ENCODE measurements at places on chromosomes 7 and 10. TPM values are rescaled to one million over a fixed set of nuclear protein-coding genes. Genes with fewer than 3 reads are reported as not detected.

The GRM3 gene
- not detected for total RNA-seq

The EPO gene
- total RNA-seq, result not detected

The ITPRID1 gene
- not detected for total RNA-seq

The FAM53B gene
- 11.2 TPM for total RNA-seq

The CRPPA gene
- 0.42 TPM for total RNA-seq

The INHBA gene
- 0.11 TPM for total RNA-seq

The ZNF783 gene
- total RNA-seq, result 6.9 TPM

The CYP26C1 gene
- total RNA-seq, result not detected

The AKR1C2 gene
- 3,918 TPM for total RNA-seq

The TAC1 gene
- total RNA-seq, result not detected
